Uterus (tissue), 4 donors: ENCODE measurements at places on chromosomes 7 and 10.

- DNase-seq = no peak
- H3K4me3 ChIP-seq = no peak overlapping the region
- H3K36me3 ChIP-seq = no peaks in the 10 kb centered on the region
Measured at GRCh38 chr10:97648562-97649404, 8.3 kb downstream of the PI4K2A start.

GRCh38 chr7:66627881-66628360, 760 bp upstream of the KCTD7 start:
- H3K4me1 ChIP-seq = no peaks in the 10 kb centered on the region
- H3K27me3 ChIP-seq = no peaks in the 10 kb centered on the region
- H3K27ac ChIP-seq = peak overlapping the region; percentile 98
- no peaks in the 10 kb centered on the region for H3K36me3 ChIP-seq

- H3K36me3 ChIP-seq = no peaks in the 10 kb centered on the region
- no peaks in the 10 kb centered on the region for H3K27me3 ChIP-seq
- no peak for DNase-seq
- no peaks in the 10 kb centered on the region for H3K4me1 ChIP-seq
- H3K27ac ChIP-seq = no peak overlapping the region
Measured at GRCh38 chr10:122514045-122514840, 46.3 kb upstream of the DMBT1 start.

DNA sequence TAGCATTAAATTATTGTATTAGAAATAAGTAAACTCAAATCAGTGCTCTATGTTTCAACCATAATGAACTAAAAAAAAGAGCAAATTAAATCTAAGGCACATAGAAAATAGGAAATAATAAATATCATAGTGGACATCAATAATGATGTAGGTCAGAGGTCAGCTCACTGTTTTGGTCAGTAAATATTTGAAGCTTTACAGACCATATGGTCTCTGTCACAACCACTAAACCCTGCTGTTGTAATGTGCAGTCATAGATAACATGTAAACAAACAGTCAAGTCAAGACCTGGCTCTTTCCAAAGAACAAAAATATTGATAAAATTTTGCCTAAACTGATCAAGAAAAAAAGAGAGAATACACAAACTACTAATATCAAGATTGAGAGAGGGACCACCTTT, 615.0 kb downstream of the SH2D4B start:
- H3K4me1 ChIP-seq = no peaks in the 10 kb centered on the region
- no peaks in the 10 kb centered on the region for H3K36me3 ChIP-seq
- no peak overlapping the region for H3K4me3 ChIP-seq
- no peak overlapping the region for H3K27ac ChIP-seq

GRCh38 chr10:48470893-48471805, 133.7 kb downstream of the ARHGAP22 start:
- H3K4me1 ChIP-seq = no peaks in the 10 kb centered on the region
- DNase-seq = no peak
- H3K27ac ChIP-seq = no peak overlapping the region
- H3K36me3 ChIP-seq = no peaks in the 10 kb centered on the region

DNA sequence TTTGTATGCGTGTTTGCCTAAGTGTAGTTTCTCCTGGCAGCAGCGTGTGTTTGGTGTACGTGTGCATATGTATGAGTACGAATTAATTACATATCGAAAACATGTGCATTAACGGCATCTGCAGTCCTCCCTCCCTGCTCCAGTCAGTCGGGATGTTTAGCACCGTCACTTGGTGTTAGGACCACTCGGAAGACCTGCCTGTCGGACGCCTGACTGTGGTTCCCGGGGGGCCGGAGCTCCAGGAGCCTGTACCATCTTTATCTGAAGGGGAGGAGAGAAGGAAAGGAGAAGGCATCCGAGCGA, 1.1 kb upstream of the CNTNAP2 start:
- H3K4me3 ChIP-seq = no peak overlapping the region
- H3K27me3 ChIP-seq = peaks cover 18% of the 10 kb centered on the region
- no peak overlapping the region for H3K27ac ChIP-seq
- H3K4me1 ChIP-seq = no peaks in the 10 kb centered on the region
- no peak for DNase-seq
- H3K36me3 ChIP-seq = no peaks in the 10 kb centered on the region

- DNase-seq = no peak
- no peaks in the 10 kb centered on the region for H3K36me3 ChIP-seq
- H3K27ac ChIP-seq = no peak overlapping the region
- H3K27me3 ChIP-seq = no peaks in the 10 kb centered on the region
- H3K4me3 ChIP-seq = no peak overlapping the region
- no peaks in the 10 kb centered on the region for H3K4me1 ChIP-seq
Measured at GRCh38 chr10:117486606-117487005, 55.9 kb upstream of the EMX2 start.

DNA sequence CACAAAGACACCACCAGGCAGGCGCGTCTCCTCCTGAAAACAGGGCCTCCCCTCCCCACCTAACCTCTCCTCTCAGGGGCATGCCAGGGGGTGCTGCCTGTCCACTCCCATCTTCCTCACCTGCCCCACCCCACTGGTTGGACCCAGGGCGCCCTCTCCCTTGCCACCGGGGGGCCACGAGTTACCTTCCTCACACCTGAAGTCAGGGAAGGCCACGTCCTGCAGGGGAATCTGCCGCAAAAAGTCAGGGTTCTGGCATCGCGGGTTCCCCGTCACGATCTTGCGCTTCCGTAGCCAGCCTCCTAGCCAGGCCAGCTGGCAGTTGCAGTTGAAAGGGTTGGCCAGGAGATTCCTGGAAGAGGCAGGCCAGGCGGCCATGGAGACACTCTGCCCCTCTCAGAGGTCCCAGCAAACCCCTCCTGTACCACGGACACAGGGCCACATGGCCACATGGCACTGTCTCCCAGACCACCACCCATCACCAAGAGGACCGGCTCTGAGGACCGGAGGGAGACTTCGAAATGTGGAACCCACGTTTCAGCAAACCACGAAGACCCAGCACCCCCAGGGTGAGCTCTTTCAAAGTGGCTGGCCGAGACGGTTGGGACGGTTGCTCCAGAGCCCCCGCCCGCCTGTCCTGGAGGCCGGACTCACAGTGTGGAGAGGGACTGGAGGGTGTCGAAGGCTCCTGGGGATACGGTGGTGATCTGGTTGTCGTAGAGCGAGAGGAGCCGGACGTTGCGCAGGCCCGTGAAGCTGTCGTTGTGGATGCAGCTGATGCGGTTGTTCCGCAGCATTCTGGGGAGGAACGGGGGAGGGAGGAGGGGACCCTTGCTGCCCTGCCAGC, 142.8 kb downstream of the SLIT1 start:
- no peaks in the 10 kb centered on the region for H3K36me3 ChIP-seq
- no peaks in the 10 kb centered on the region for H3K4me1 ChIP-seq
- H3K27ac ChIP-seq = no peak overlapping the region
- no peak for DNase-seq
- no peaks in the 10 kb centered on the region for H3K27me3 ChIP-seq
- no peak overlapping the region for H3K4me3 ChIP-seq

DNA sequence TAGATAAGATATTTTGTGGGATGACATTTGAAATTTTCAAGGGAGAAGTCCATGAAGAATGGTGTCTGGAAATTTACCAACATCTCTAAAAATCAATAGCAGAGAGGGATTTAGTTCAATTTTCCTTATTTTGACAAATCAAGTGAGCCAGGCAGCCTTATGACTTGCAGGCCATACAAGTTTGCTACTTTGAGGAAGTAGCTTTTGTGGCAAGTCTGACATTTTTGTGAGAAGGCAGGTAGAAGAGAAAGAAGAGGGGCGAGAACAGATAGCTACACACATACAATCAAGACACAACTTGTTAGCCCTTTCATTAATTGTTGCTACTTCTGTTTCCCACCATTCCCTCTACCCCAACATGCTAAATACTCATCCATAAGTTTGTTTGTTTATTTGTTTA, 74.5 kb upstream of the OIT3 start:
- H3K4me3 ChIP-seq = no peak overlapping the region
- no peaks in the 10 kb centered on the region for H3K27me3 ChIP-seq
- H3K36me3 ChIP-seq = no peaks in the 10 kb centered on the region
- no peak overlapping the region for H3K27ac ChIP-seq
- DNase-seq = no peak

DNA sequence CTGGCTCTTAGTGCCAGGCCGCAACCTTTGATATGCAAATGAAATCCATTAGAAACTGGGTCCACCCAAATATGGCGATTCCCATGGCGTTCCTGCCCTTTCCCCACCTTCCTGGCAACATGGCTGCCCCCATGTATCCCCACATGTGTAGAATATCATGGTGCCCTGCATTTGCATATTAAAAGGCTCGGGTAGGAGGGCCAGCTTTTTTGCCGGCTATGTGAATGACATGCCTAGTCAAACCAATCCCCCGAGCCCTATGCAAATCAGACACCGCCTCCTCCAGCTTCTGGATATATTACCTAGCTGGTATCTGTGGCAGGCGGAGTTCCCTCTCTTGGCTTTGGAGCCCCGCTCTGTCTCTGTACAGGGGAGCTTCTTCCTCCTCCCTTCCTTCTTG, 18.3 kb downstream of the MMS19 start:
- H3K4me3 ChIP-seq = no peak overlapping the region
- no peaks in the 10 kb centered on the region for H3K4me1 ChIP-seq
- DNase-seq = no peak
- no peaks in the 10 kb centered on the region for H3K27me3 ChIP-seq
- no peaks in the 10 kb centered on the region for H3K36me3 ChIP-seq

DNA sequence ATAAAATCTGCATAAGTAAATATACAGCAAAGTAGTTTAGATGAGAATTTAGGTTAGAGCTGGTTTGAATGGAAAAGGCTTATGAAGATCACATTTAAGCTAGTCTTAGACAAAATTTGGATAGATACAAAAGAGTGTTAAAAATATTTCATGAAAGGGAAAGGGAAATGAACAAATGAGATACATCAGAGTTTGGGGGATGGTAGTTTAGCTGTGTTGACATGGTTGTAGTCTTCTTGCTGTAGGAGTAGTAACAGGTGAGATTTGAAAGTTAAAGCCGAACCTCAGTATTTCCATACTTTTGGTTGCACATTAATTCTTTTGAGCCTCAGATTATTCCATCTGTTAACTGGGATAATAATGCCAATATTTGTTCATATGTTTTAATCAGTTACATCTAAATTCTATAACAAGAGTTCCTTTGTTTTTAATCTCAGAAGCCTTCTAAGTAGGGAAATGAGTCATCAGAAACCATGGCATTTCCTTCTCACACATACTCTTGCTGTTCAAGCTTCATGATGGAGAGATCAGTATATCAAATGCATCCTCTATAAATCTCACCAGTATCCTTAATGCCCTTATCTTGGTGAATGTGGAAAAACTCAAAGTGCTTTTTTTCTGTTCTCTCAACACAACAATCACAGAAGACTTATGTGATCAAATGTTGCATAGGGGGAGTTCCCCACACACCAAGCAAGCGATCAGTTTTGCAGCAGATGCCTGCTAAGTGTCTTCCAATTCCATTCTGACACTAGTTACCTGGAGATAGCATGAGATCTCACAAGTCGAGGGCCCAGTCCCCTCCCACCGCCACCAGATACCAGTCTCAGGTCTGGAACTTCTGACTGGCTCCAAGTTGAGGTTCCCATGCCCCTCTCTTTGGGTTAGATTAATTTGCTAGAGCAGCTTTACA, 84.7 kb downstream of the MAPK8 start:
- H3K27me3 ChIP-seq = no peaks in the 10 kb centered on the region
- H3K4me1 ChIP-seq = no peaks in the 10 kb centered on the region
- H3K27ac ChIP-seq = no peak overlapping the region
- no peak for DNase-seq

GRCh38 chr10:69048103-69048502, 39.8 kb upstream of the SRGN start:
- H3K4me1 ChIP-seq = no peaks in the 10 kb centered on the region
- no peak overlapping the region for H3K4me3 ChIP-seq
- no peak for DNase-seq
- no peaks in the 10 kb centered on the region for H3K27me3 ChIP-seq
- no peak overlapping the region for H3K27ac ChIP-seq

GRCh38 chr10:132892004-132892403, 50.4 kb downstream of the CFAP46 start:
- peak overlapping the region; percentile 47 for H3K27ac ChIP-seq
- no peaks in the 10 kb centered on the region for H3K4me1 ChIP-seq
- peak; percentile 12 for DNase-seq
- no peaks in the 10 kb centered on the region for H3K27me3 ChIP-seq
- H3K4me3 ChIP-seq = no peak overlapping the region

- no peak overlapping the region for H3K4me3 ChIP-seq
- no peaks in the 10 kb centered on the region for H3K36me3 ChIP-seq
- H3K27me3 ChIP-seq = no peaks in the 10 kb centered on the region
- H3K4me1 ChIP-seq = no peaks in the 10 kb centered on the region
Measured at GRCh38 chr10:46255801-46256747, 30.7 kb upstream of the ANTXRL start.

- DNase-seq = no peak
- no peaks in the 10 kb centered on the region for H3K27me3 ChIP-seq
- H3K36me3 ChIP-seq = no peaks in the 10 kb centered on the region
- peaks cover 19% of the 10 kb centered on the region for H3K4me1 ChIP-seq
- H3K4me3 ChIP-seq = no peak overlapping the region
Measured at GRCh38 chr10:71236822-71237682, 24.7 kb downstream of the UNC5B start.

DNA sequence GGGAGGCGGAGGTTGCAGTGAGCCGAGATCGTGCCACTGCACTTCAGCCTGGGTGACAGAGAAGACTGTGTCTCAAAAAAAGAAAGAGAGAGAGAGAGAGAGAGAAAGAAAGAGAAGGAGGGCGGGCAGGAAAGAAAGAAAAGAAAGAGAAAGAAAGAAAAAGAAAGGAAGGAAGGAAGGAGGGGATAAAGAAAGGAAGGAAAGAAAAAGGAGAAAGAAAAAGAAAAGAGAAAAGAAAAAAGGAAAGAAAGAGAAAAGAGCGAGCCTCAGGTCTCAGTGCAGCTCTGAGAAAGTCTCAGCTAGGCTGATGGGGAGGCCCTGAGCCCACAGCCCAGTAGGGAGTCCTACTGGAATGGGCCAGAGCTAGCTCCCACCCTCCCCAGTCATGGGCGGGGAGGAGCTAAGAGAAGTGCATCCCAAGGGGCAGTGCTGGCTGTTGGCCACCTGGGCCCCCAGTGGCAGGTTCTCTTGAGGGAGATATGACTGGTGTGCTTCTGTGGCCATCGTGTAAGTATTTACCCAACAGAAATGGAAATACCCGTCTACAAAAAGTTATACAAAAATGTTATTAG, 69.3 kb downstream of the ABRAXAS2 start:
- no peak overlapping the region for H3K4me3 ChIP-seq
- no peaks in the 10 kb centered on the region for H3K4me1 ChIP-seq
- H3K27ac ChIP-seq = no peak overlapping the region
- no peak for DNase-seq

GRCh38 chr7:123627851-123628250, 26.2 kb downstream of the ASB15 start:
- no peaks in the 10 kb centered on the region for H3K27me3 ChIP-seq
- no peak for DNase-seq
- no peaks in the 10 kb centered on the region for H3K4me1 ChIP-seq
- no peaks in the 10 kb centered on the region for H3K36me3 ChIP-seq
- no peak overlapping the region for H3K27ac ChIP-seq

GRCh38 chr10:84704101-84704500, 375.7 kb downstream of the CCSER2 start:
- no peak overlapping the region for H3K27ac ChIP-seq
- DNase-seq = no peak

- DNase-seq = no peak
- H3K36me3 ChIP-seq = no peaks in the 10 kb centered on the region
- H3K27me3 ChIP-seq = no peaks in the 10 kb centered on the region
- no peak overlapping the region for H3K27ac ChIP-seq
- no peak overlapping the region for H3K4me3 ChIP-seq
- no peaks in the 10 kb centered on the region for H3K4me1 ChIP-seq
Measured at GRCh38 chr10:31836569-31837406, 91.8 kb downstream of the ARHGAP12 start.

GRCh38 chr10:80444646-80445319, 9.3 kb upstream of the TSPAN14 start:
- peak; percentile 68 for DNase-seq
- H3K27ac ChIP-seq = no peak overlapping the region
- no peak overlapping the region for H3K4me3 ChIP-seq
